ENCODE measurements at places on chromosomes 4 and X.
A peak's percentile ranks its signal among the peaks of the same experiment; 100 is the strongest.

DNA sequence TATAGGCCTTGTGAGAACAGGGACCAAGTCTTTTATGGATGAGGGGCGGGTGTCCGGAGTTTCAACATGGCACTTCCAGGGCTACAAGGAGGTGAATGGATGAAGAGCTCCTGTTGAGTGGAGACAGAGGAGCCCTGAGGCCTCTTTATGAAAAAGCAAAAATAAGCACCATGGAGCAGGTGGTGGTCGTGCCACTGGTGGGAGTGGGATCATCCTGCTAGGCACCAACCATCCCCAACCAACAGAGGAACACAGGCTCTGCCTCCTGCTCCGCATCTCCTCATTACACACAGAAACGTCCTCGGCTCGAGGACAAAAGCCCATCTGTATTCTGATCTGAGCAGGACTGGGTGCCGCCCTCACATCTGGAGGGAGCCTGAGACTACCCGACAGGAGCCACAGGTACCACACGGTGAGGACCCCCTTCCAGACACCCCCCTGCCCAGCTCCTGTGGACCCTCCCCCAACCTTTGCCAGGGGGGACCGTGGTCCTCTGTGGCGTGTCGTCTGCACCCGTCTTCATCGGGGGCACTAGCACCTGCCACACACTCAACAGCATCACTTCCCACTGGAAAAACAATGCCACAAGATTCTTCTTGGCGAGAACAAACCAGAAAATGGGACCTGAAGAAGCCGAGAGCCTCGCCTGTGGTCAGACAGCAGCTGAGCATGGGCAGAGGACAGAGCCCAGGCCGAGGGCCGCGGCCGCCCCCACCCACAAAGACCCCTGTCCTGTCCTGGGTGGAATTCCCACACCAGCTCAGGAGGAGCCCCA, 3.9 kb upstream of the PDE6B start:
- DNase-seq = peak; percentile 73

- DNase-seq = no peak
These were observed 157.4 kb downstream of the SPRY1 start for GRCh38 chr4:123553733-123554637.

DNA sequence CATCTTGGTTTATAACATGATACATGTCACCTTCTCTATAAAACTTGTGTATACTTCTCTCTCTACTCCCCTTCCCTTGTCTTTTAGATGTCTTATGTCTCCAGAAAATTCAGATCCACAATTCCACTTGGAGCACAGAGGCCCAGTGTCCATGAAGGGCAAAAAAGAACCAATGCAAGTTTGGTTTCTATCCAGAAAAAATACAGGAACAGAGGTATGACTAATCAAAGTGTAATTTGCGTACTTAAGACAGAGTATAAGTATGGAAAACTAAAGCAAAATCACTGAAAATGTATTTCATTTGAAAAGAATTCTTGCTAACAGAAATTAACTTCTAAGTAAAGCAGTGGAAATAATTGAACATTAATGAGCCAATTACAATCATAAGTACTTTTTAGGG, 46.2 kb downstream of the GUCY1B1 start:
- no peak for DNase-seq

DNA sequence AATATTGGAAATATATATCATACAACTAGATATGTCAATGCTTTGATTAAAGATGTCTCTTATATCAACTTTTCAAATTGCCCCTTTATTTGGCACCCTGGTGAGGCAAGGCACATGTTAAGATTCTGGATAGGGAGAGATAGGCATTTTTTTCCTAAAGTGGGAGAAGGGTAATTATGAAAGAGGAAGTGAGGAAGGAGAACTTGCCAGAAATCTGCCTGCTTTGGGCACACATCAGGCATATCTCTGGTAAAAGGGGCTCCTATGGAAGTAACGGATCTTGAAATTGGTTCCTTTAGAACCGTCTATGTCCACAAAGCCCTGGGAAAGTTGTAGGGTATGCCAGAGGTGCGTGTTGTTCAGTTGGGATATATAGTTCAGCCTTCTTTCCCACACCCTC, 5.7 kb downstream of the IL15 start:
- DNase-seq = no peak

DNA sequence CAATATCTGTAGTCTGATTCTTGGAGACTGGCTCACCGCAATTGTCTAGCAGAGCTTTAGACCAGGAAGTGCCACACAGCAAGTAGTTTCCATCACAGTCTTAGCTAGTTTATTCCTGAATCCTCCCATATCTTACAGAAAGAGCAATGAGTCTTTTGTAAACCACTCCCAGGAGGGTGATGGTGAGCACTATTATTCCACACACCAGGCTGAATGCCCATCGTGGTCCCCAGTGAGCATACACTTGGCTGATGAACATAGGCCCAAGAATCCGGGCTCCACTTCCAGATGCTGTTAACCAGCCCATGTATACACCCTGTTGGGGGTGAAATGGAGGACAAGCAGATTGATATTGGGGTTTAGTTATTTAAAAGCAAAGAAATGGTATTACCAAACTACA, 39.8 kb downstream of the PLK4 start:
- DNase-seq = no peak

GRCh38 chr4:75708218-75708691, 16.1 kb upstream of the USO1 start:
- DNase-seq = no peak

GRCh38 chrX:70901465-70901864, 7.0 kb downstream of the TEX11 start:
- no peak for DNase-seq

GRCh38 chr4:88937081-88937480, 119.9 kb downstream of the FAM13A start:
- no peak for DNase-seq

DNA sequence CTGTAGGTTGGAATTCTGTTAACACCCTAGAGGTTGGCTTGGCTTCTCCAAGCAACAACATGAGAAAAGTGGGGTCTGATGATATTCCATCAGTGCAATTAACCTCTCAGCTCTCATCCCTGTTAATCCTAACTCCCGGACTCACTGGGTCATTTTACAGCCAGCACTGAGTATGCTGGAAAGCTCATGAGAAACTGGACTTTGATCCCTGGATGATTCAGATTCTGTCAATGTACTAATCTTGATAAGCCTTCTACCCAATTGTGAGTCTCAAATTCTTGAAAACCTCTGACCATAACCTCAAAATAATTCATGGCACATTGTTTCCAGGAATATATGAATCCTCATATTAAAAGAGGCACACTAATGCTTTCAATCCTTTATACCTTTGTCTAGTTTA, 244.3 kb upstream of the DCAF8L1 start:
- no peak for DNase-seq

DNA sequence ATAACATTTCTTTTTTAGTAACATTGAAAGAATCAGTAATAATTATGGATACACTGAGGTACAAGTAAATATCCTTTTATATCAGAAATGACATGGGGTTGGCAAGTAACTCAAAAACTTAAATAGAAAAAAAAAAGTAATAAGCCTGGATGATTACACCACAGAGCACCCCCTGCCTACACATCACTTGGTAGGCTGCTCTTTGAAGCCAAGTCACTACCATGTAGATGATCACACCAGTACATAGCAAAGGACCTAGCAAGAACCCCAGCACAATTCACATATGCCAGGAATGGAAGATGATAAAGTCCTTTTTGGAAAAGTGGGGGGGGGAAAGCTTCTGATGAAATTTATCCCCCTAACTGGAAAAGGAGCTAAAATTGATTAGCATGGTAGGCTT, 56.9 kb downstream of the METTL14 start:
- no peak for DNase-seq

- no peak for DNase-seq
These were observed 312.7 kb upstream of the PPARGC1A start for GRCh38 chr4:24202579-24202978.

- DNase-seq = no peak
These were observed 87.7 kb downstream of the CPEB2 start for GRCh38 chr4:15089979-15090378.

DNA sequence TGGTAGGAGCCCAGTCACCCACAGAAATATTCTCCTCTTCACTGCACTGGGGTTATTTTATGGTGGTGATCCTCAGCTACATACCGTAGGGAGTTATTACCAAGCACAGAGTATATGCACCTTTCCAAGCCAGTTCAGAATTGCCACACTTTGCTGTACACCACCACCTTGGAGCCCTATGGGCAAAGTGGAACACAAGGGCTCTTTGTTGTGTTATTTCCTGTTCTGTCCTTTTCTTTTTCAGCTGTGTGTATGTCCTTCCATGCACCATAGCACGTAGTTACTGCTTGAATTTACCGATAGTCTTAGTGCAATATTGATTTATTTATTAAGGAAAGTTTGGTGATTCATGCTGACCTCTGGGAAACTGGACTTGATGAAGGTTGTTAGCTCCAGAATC, 8.3 kb downstream of the RNF128 start:
- DNase-seq = no peak

GRCh38 chr4:68592673-68593072, 16.6 kb upstream of the UGT2B17 start:
- DNase-seq = no peak

DNA sequence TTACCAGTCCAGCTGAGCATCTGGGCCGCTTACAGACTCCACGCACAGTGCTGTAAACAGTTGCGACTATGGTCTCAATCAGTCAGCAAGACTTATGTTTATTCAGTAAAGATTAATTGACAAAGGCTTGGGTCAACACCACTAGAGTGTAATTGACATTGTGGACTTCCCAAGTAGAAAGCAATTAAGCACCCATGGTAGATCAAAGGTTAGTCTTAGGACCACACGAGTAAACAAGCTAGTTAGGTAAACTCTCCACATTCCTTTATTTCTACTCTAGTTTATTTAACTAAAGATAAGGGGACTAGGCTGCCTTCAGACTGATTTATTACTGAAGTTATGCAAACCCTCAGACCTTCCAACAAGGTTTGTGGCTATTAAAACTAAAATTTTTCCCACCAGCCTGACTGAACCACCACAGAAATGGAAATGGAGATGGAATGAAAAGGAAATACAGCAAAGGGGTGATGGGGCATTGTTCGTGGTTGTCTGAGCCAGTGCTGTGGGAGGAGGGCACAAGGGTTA, 44.2 kb downstream of the MTHFD2L start:
- DNase-seq = no peak

- DNase-seq = no peak
These were observed 20.5 kb downstream of the RWDD4 start for GRCh38 chr4:183638436-183638835.

Measured in posterior vena cava (tissue), 2 donors.